ENCODE measurements at places on chromosomes 1 and 21. TPM values are rescaled to one million over a fixed set of nuclear protein-coding genes. Genes with fewer than 3 reads are reported as not detected.

DNA sequence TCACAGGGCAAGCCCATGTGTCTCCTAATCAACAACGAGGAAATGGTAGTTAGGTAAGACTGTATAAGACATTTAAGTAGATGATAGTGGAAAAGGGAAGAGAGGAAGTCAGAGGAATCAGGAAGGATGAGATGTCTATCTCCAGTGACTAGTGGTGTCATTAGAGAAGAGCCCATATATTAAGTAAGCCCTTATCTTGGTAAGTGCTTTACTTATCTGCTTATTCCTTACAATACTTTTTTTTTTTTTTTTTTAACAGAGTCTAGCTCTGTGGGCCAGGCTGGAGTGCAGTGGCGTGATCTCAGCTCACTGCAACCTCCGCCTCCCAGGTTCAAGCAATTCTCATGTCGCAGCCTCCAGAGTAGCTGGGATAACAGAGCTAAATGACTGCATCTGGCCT is 29.5 kb downstream of the RNF11 start:
- H3K27me3 ChIP-seq, result no peaks in the 10 kb centered on the region
- H3K4me1 ChIP-seq, result peaks cover 4% of the 10 kb centered on the region
- no peak overlapping the region for H3K4me3 ChIP-seq
- H3K36me3 ChIP-seq, result no peaks in the 10 kb centered on the region
- no peak for DNase-seq

The RPTN gene
- not detected for total RNA-seq

The SMCP gene
- not detected for total RNA-seq

DNA sequence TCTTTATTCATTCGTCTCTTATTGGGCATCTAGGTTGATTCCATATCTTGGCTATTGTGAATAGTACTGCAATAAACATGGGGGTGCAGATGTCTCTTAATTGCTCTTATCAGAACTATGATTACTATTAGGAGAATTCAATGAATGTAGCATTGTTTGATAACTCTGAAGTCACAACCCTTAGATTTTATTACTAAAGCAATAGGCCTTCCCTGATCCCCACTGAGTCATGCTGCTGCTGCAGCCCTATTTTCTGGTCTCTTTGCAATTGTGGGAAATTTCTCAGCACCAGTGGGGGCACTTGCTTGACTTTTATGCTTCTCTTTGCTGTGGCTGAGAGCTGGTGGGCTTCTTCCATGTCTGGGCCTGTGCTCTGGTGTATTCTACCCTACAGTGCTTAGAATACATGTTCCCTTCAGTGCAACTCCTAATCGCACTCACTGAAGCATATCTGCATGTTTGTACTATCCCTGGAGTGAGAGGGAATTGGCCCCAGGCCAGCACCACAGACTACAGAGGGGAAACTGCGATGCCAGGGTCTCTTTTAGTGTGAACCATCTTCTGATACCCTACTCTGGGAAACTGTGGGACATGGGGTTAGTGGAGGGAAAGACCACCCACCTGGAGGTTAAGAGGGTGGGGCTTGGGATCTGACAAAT is 52.2 kb upstream of the ROR1 start:
- no peak for DNase-seq
- H3K27ac ChIP-seq, result no peak overlapping the region
- no peak overlapping the region for H3K4me3 ChIP-seq
- no peaks in the 10 kb centered on the region for H3K27me3 ChIP-seq
- H3K36me3 ChIP-seq, result no peaks in the 10 kb centered on the region

GRCh38 chr1:100266741-100267140 is 725 bp downstream of the RTCA start:
- H3K4me1 ChIP-seq, result peaks cover 21% of the 10 kb centered on the region
- H3K4me3 ChIP-seq, result peak overlapping the region; percentile 94
- H3K27me3 ChIP-seq, result no peaks in the 10 kb centered on the region
- peak overlapping the region; percentile 72 for H3K27ac ChIP-seq
